ENCODE measurements at places on chromosomes 11 and 22.
A peak's percentile ranks its signal among the peaks of the same experiment; 100 is the strongest.

DNA sequence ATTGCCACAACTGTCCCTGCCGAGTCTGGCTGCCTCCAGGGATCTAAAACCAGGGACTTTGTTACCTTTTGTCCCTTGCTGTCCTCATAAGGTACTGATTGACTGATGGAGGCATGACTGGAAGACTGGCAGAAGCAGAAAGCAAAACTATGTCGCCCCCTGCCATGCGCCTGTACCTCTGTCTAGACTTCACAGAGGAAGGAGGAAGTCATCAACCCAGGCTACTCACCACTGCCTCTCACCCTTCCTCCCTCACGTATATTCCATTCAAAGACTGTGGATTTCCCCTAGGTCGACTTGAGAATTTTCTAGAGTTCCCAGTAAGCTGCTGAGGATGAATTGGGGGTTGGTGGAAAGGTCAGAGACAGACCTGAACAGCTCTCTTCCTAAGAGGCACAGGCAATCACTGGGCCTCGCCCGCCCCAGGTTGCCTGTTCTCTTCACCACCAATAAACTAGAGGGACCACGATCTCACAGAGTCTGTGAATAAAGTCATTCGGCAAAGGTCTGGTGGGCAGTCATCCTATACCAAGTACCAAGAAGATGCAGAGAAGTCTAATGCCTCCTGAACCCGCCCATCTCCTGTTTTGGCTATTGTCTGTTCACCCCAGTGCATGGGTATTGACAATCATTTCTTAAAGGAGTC lies 27.5 kb upstream of the CHST1 start:
- DNase-seq: no peak

GRCh38 chr11:88174709-88175568 lies at the start of gene RAB38:
Gene RAB38 (minus strand): TSS chr11:88175443. CDS start chr11:88175384, 59 bp downstream.
- DNase-seq: peak; percentile 19

DNA sequence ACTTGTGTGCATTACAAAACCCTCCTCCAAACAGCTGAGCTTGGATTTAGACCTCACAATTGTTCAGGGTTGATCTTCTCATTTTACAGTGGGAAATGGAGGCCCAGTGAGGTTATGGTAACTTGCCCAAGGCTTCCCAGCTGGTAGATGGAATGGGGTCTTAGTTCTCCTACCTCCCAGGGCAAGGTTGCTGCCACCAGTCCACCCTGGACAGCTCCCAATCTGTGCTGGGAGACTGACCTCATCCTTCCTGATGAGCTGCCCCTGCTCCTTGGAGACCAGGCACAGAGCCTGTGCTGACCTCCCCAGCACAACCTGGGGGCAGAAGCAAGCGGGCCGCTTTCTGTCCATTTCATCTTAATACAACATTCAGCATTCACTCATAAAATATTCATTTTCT lies 190.7 kb downstream of the ST3GAL4 start:
- no peak for DNase-seq

DNA sequence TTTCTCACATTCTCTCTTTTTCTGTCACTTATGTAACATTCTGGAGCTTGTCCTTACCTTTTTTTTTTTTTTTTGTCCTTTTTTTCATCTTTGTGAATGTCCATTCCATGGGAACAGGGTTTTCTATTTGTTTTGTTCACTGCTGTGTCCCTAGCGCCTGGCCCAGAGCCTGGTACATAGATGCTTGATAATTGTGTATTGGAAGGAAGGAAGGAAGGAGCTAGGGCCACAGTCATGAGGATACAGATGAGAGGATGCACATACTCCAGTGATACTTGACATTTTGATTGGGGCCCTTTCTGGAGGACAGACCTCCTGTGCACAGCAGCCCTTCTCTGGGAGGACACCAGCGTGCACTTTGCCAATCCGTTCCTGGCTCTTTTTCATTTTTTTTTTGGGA lies 68.9 kb downstream of the KIAA1671 start:
- DNase-seq: no peak

- peak; percentile 39 for DNase-seq
Observed at GRCh38 chr11:124195189-124195734, 12.1 kb downstream of the OR10D3 start.

GRCh38 chr11:68724293-68724692 lies 27.0 kb downstream of the TESMIN start:
- peak; percentile 22 for DNase-seq

DNA sequence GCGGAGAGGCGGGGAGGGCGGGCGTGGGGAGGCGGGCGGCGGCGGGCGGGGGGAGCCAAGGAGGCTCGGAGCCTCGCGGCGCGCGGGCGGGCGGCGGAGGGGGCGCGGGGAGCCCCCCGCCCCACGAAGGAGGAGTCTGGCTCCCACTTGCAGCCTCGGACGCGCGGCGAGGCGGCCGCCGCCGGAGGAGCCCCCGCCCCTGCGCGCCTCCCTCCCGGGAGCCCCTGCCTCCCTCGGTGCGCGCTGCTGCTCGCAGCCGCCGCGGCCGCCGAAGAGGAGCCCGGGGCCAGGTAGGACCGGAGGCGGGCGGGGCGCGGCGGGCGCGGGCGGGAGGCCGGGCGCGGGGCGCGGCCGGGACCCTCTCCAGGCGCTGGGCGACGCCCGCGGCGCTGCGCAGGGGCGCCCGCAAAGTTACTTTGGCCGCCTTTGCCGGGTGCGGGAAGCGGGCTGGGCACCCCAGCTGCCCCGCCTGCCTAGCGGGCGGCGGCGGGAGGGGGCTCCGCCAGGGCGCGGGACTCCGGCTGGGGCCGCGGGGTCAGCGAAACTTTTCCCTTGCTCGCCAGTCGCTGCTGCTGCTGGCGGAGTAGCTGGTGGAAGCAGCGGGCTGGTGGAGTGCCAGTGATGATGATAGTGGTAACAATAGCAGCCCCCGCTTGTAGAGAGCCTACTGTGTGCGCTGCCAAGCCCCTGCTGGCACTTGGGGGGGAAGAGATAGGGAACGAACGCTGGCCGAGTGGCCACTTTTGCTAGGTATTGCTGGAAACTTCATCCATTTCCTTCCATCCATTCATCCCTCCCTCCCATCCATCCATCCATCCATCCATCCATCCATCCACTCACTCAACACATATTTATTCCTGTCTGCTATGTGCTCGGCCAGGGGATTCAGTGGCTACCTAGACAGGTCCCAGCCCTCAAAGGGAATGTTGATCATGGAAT lies at the start of gene MPPED1:
Gene MPPED1 (plus strand): TSS at position 146 of the 939 bp plus-strand sequence. CDS start 12,972 bp downstream, outside the sequence.
- no peak for DNase-seq

GRCh38 chr11:86702220-86702983 lies 30.0 kb upstream of the ME3 start:
- DNase-seq: no peak

- no peak for DNase-seq
Observed at GRCh38 chr22:42167066-42167465, 36.5 kb upstream of the CYP2D6 start.

- no peak for DNase-seq
Observed at GRCh38 chr11:6745465-6746015, 26.2 kb downstream of the OR2AG2 start.

GRCh38 chr11:74493791-74494630 lies 487 bp upstream of the LIPT2 start:
- no peak for DNase-seq
